Frontal cortex (tissue), 4 donors: ENCODE measurements at places on chromosomes 11 and 22. TPM values are rescaled to one million over a fixed set of nuclear protein-coding genes. Genes with fewer than 3 reads are reported as not detected.

Gene RTN4RL2
- total RNA-seq: 0.41 TPM

Gene IGLL1
- total RNA-seq: not detected

Gene PIH1D2
- 2.9 TPM for total RNA-seq

Gene APOBEC3A
- total RNA-seq: not detected

Gene MALAT1
- total RNA-seq: 6,549 TPM

Gene CEP126
- 10.6 TPM for total RNA-seq

Gene ART5
- total RNA-seq: not detected

Gene CASP1
- total RNA-seq: 2.9 TPM

Gene TPBGL
- total RNA-seq: not detected

Gene NPTXR
- 10.6 TPM for total RNA-seq

Gene ZDHHC13
- 44.8 TPM for total RNA-seq

Gene MISFA
- 1.2 TPM for total RNA-seq

Gene PGR
- total RNA-seq: under 0.01 TPM

Gene RFPL1
- under 0.01 TPM for total RNA-seq

Gene PAMR1
- 2.0 TPM for total RNA-seq

Gene PATE2
- 0.82 TPM for total RNA-seq

Gene NLRP14
- 0.41 TPM for total RNA-seq

DNA sequence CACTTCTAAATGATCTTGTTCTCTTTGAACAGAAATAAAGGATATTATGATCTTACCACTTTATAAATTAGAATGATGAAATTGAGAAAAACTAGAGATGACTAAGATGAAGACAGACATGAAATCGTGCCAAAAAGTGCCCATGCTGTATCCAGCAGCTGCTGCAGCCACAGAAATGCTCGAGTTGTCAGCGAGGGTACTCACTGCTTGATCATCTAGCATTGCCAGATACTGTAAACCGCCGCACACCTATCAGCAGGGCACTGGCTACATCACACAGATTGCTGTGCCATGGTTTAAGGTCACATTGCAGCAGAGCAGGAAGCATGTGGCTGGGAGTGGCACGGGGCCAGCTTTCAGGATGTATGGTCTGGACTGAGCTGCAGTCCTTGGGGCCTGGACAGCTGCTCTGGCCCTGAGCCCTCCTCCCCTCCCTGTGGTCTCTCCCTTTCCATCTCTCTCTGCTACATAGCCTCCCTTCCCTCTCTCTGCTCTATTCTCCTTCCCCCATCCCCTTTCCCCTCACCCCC is 51.0 kb upstream of the SEPTIN5 start:
- no peak for DNase-seq

- no peak for DNase-seq
These were observed 368.5 kb downstream of the MN1 start for GRCh38 chr22:27433099-27433498.

DNA sequence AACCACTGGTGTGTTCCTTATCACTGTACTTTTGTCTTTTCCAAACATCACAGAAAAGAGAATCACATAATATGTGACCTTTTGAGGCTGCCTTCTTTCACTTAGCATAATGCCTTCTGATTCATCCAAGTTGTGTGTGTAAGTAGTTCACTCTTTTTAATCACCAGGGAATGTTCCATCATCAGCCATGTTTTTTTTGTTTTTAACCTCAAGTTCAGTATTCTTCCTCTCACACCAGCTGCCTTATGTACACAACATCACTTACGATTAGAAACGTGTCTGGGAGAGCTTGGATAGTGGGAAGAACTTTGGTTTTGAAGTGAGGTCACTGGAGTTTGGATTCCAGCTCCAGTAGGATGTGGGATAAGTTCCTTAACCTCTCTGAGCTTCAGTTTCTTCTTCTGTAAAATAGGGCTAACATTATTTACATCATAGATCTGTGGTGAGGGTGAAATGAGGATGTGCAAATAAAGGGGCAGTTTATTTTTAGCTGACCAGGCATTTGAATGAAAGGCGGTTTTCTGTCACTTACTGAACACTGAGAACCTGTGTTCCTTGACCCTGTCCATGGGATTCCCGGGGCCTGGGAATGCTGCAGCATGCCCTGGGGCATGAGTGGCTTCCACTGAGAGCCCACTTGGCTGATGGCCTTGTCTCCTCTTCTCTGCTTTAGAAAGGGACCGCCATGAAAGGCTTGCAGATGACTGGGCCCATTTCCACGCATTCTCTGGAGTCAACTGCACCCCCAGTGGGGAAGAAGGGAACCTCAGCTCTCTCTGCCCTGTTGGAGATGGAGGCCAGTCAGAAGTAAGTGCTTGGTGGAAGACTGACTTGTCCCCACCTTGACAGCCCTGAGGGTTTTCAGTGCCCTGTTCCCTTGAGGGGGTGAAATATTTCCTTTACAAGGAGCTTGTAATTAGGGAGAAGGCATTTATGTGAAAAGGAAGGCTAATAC is 92.6 kb downstream of the DEPDC5 start:
- no peak for DNase-seq

- DNase-seq: no peak
These were observed 374.8 kb downstream of the DYNC2H1 start for GRCh38 chr11:103483996-103484395.

DNA sequence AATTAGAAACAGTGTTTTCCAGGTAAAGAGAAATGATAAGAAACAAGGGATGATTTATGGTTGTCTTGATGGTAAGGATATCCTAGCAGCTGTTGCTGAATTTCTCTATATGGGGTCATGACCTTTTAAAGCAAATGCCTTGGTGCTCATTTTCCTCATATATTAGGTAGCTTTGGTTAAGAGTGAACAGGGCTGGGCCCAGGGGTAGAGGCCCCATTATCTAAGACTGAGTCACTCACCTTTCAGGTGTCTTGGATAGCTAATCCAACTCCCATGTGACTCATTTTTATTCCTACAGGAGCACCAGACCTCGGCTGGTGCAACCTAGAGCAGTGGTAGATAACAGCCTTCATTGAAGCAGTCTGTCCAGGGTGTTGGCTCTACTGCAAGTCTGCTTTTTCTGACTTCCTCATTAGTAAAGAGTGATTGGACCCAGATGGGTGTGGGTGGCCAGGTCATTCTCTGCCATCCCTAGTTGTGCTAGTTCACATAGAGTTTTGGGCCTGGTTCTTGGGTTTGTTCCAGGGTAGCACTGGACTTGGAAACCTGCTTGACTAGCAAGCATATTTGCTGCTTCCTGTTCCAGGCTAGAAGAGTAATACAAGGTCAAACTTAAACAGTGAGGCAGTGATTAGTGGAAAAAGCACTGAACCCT is 37.4 kb downstream of the CTNND1 start:
- no peak for DNase-seq

GRCh38 chr11:23310276-23310675 is 450.0 kb upstream of the CCDC179 start:
- no peak for DNase-seq

- no peak for DNase-seq
These were observed 130.7 kb downstream of the SOX6 start for GRCh38 chr11:16225623-16226022.

GRCh38 chr11:2194877-2195755 is 23.5 kb upstream of the TH start:
- no peak for DNase-seq

DNA sequence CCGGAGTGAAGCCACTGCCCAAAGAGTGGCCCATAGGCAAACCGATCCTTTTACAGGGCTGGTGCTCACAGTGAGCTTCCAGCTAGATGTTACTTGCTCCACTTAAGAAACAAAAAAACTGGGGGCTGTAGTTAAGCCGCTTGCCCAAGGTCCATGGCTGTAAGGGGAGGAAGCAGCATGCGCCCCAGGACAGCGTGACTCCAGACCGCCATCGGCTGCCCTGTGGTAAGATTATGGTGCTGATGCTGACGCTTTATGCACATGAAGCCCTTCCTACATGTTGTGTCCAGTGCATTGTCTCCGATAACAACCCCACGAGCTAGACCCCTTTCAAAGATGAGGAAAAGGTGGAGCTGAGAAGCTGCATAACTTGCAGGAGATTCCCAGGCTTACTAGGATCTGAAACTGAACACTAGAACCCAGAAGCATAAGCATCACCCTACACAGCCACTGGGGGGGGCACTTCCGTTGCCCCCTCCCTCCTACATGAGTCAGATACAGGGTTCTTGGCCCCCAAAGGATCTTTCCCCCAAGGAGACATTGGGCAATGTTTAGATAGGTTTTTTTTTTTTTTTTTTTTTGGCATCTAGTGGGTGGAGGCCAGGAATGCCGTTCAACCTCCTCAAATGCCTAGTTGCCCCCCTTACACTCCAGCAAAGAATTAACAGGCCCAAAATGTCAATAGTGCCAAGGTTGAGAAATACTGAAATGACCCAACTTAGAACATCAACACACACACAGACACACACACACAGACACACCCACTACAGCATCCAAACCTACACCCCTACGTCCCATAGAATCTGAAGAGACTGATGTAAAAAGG is 53.9 kb downstream of the MN1 start:
- no peak for DNase-seq

GRCh38 chr22:49728570-49729271 is 99.0 kb downstream of the BRD1 start:
- no peak for DNase-seq

GRCh38 chr11:31822175-31822926 is 11.2 kb upstream of the PAX6 start:
- DNase-seq: no peak

DNA sequence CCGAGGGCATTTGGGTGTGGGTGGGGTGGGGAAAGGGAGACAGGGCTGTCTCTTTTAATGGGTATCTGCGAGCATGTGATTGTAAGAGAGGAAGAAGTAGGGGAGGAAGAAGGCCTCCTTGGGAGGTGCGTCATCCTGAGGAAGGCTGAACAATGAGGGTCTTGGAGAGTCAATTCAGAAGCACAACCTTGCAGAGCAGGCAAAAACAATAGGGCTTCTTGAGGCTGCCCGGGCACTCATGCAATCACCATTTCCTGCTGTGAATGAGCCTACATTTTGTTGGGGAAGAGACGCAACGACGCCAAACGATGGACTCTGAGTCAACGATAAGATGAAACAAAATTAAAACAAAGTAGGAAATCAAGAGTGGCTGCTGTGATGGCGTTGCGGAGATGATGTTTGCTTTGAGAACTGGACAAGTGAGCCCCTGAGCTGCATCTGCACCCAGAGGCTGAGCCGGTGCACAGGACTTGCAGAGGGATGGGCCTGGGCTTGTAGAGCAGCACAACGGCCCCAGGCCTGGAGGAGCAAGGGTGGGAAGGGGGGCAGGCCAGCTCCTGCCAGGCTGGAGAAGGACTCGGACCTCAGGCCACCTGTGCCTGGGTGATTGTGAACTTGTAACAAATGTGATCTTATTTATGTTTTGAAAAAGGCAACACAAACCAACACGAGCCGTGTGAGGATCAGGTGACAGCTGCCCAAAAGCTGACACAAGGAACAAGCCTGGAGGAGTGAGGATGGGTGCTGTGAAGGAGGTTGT is 92.3 kb upstream of the B3GAT1 start:
- DNase-seq: no peak

DNA sequence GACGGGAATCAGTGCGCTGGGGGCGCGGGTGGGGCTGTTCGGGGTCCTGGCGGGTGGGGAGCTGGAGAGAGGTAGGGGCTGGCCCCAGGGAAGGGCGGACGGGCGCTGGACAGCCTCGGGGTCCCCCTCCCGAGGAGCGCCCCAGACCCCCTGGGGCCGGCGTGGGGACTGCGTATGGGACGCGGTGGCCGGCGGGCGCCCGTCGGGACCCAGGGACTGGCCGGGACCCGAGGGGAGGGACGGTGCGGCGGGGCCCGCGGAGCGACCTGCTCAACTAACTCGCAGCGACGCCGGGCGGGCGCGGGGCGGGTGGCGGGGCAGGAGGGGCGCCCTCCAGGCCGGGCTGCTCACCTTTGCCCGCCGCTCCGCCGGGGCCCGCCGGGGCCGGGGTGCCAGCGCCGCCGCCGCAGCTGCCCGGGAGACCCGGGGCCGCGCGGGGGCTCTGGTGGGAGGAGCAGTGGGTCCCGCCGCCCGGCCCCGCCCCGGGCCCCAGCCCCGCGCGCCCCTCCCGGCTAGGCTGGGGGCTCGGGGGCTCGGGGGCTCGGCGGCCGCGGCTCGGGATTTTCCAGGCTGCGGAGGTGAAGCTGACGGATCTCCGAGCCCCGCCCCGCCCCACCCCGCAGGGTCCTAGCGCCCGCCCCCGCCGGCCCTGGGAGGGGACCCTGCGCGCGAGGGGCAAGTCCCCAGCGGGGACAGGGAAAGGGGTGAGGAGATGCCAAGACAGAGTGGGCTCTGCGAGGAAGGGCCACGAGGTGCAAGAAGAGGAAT is 12.3 kb downstream of the STARD10 start:
- DNase-seq: peak; percentile 86

- no peak for DNase-seq
These were observed 59.5 kb upstream of the SEZ6L start for GRCh38 chr22:26109686-26110315.

GRCh38 chr11:8327761-8328192 is 64.1 kb upstream of the LMO1 start:
- no peak for DNase-seq

DNA sequence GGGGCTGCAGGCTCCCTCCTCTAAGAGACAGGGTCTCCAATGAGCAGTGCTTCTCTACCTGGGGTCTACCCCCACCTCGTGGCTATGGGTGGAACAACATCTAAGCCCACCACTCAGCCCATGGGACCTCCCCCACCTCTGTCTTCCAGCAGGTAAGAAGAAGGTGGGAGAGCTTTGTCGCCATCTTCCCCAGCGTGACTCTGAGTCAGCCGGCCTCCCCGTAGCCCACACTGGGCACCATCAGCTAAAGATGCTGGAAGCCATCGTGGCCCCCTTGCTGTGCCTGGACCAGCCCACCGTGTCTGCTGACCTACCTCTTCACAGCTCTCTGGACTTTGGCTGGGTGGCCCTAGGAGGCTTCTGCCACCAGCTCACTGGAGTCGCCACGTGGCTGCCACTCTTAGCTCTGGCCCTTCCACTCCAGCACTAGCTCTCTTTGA is 944 bp downstream of the C11orf86 start:
- no peak for DNase-seq

- DNase-seq: no peak
These were observed 205.5 kb downstream of the OPCML start for GRCh38 chr11:133326849-133327248.

- DNase-seq: no peak
These were observed at the start of gene SHANK2 for GRCh38 chr11:71252269-71252769. Gene SHANK2 (minus strand): TSS chr11:71252577. CDS start chr11:71147326, 105,251 bp downstream.

GRCh38 chr11:35583126-35583525 is 35.1 kb upstream of the FJX1 start:
- DNase-seq: no peak

DNA sequence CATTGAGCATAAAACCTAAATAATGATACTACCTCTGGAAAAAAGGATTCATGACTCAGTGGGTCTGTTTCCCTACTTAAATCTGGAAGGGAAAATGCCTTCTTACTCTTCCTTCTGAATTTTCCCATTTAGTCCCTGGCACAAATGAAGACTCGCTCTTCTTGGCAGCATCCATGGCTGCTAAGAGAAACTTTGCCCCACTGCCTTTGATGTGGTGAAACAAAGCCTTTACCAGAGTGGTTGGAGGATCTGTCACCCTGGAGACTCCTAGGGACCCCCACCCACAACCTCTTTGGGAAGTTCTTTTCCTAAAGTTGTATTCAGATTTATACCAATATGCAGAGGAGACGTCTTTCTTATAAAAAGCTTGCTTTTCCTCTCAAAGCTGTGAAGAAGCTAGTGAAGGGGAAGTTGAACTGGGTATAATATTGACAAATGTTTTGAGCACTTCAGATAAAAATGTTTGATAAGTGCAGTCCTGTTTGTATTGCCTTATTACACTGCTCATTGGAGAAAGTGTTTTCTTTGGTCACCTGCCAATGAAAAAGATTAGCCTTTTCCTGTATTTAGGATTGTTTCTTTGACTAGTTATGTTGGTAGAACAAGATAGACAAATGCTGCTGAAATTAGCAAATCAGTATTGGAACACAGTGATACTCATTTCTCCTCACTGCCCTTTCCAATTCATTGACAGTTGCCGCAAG is 77.3 kb downstream of the ARFGAP2 start:
- no peak for DNase-seq
